Stimulated activated CD8-positive, alpha-beta memory T cell treated with anti-CD3 and anti-CD28 coated beads, Interleukin-7, amount 100 ng/mL, for 24 hours (primary cell): ENCODE measurements at places on chromosomes 3 and 15.

DNA sequence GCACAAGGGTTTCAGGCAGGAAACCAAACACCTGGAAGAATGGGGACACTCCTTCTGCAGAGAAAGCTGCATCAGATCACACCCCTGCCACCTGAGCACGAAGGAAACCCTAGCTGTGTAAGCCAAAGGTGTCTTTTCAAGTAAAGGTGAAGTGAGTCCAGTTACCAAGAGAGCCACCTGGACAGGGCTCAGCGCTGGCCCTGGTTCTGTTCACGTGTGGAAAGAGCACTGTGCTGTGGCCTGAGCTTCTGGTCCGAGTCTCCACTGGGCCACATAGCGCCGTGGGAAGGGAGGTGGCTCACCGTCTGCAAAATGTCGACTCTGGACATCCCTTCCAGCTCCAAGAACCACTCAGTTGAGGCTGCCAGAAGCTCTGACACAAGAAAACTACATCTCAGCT, 151.1 kb downstream of the ADAMTS17 start:
- DNase-seq = no peak

DNA sequence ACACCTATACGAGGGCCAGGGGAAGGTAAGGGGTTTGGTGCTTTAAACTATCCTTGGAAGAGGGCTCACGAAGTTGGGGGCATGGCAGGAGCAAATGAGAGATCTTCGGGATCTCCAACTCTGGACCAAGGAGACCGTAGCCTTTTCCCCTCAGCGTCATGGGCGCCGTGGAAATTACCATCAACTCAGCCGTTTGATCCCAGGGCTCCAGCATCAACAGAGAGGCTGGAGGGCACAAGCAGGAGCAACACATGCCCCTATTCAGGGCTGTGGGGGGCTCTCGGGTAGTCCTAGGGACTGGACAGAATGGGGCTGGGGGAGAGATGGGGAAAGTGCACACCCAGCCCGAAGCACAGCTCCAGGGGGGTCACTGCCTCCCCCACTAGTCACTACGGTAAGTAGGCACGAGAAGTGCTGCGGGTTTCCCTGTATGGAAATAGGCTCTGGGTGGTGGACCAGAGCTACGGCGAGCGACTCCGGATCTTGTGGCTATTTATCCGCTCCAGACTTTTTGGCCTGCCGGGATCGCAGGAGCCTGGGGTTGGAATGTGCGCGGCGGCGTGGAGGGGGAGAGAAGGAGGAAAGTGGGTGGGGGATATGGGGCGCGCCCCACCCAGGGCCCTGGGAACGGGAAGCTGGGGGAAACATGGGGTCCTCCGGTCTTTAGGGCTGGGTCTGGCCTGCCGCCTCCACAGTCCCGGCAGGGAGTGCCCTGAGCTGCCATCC, 539 bp upstream of the LAMB2 start:
- DNase-seq = no peak

- DNase-seq = no peak
These were observed 183.8 kb upstream of the THRB start for GRCh38 chr3:24678421-24678865.

DNA sequence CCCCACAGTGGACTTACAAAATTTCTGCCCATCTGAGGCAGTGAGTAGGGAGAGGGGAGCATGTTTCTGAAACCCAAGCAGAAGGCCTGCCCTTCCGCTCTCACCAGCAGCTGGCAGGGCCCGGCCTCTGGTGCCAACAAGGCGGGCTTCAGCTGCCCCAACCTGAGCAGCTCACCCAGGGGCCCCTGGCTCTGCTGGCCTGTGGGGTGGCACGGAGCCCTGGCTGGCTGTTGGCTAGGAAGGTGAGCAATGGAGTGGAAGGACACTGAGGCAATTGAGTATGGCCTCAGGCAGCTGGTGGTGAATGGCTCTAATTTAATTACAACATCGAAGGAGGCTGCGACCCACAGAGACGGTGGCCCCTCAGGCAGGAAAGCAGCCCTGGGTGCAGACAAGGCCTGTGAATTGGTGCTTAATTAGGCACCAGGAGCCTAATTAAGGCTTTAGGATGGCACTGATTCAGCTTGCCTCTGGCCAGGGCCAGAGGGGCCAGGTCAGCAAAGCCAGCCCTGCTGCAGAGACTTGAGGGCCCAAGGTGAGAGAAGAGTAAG, 60.9 kb downstream of the ST8SIA2 start:
- DNase-seq = no peak

- DNase-seq = no peak
These were observed 119.2 kb downstream of the CORO2B start for GRCh38 chr15:68697711-68698690.

DNA sequence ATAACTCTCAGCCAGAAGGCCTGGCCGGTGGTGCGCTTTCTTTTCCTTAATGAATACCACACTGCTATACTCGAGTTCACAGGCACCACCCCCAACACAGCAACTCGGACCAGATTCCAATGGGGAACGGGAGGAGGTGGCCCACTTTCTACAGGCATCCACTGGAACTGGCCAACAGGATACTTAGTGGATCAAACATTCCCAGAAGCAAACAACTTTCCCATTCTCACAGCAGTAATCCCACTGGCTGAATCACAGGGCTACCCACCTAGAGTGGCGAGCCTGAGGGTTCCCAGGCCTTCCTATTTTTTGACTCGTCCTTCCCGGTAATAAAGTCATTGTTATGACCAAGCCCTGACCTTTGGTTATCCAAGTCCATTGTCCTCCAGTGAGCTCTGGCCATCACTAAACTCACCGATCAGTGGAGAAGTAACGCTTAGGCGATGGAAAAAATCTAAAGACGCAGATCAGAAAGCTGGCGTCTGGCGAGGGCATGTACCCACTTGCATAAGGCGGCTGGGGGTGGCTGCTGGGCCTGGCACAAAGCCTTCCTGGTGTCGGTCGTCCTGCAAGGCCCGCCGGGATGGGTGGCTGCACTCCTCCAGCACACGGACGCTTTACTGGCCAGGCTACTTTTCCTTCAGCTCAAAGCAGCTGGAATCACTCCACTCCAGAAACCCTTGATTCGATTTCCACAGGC, 1.2 kb downstream of the EOGT start:
- DNase-seq = no peak

GRCh38 chr3:61674596-61674995, 113.2 kb downstream of the PTPRG start:
- DNase-seq = no peak

DNA sequence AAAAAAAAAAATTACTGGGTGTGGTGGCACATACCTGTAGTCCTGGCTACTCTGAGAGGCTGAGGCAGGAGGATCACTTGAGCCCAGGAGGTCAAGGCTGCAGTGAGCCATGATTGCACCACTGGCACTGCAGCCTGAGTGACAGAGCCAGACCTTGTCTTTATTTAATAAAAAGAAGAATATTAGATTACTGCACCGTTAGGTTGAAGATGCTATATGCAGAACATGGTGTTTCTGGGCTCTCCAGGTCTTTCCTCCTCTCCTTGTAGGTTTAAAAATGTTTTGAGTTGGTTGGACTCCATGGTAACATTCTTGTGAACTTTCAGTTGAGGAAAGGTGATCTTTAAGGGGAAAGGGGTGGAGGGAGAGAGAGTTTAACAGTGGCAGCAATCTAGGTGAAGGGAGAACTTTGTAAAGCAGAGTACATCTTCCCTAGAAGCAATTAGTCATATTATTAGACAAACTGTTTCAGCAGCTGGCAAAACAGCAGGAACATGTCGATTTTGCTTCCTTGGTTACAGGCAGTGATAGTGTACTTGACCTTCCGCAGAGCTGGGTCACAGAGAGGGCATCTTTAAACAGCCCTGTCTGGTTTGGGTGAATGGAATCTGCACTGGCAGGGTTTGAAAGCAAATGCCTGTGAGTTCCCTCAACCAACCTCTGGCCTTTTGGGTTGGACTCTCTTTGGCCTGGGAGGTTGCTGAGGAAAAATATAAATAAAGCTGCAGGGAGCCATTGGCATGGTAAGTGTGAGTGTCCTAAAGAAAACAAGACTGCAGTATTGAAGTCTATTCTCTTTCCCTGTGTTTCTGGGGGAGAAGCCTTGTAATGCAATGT, 42.8 kb downstream of the NR2C2 start:
- DNase-seq = no peak

GRCh38 chr15:38475361-38475760, 21.4 kb downstream of the FAM98B start:
- DNase-seq = no peak

DNA sequence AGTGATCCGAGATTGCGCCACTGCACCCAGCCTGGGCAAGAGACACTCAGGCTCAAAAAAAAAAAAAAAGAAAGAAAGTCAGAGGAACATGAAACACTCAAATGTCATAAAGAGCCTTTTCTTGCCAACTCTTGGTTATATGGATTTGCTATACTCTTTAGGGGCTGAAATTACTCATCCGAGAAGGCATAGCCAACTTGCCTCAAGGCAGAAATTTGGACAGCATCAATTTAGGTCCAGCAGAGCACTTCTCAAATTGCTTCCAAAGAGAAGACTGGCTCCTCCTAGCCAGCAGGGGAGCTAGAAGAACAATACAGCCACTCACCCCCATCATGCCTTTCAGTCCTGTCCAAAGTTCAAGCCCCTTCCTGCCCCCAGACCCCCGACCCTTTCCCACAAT, 43.8 kb downstream of the OSBPL10 start:
- no peak for DNase-seq

DNA sequence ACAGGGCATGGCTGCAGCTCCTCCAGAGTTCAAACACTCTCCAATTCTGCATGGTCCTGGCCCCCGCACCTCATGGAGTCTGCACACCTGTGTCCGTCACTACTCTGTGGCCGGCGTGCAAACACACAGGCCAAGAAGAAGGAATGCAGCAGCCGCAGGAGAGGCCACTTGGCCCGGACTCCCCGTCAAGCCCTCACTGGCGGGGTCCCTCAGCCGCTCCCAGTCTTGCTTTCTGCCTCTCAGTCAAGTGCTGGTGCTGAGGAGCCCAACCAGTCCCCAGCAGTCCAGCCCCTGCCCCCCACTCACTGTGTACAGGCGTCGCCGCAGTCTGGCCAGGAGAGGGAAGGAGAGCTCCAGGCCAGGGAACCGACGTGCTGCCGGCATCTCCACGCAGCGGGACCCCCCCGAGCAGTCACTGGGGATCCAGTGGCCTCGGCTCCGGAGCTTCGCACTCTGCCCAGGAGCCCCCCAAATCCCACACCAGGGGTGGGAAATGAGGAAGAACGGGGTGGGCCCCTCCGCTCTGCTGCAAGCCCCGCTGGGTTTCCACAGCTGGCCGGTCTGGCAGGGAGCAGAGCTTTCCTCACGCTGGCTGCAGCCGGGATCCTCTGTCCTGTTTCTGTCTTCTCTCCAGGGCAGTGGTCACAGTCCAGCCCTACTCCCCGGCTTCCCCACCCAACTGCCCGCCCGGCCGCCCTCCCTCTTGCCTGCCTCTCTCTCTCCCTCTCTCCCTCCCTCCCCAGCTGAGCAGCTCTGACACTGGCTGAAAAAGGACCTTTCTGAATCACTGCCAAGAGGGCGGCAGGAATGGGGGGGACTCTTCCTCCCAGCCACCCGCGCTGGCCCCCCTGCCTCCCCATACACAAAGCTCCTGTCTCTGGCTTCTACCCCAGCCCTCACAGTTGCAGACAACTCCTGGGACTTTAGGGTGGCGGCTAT, 16.0 kb downstream of the TNK2 start:
- no peak for DNase-seq

DNA sequence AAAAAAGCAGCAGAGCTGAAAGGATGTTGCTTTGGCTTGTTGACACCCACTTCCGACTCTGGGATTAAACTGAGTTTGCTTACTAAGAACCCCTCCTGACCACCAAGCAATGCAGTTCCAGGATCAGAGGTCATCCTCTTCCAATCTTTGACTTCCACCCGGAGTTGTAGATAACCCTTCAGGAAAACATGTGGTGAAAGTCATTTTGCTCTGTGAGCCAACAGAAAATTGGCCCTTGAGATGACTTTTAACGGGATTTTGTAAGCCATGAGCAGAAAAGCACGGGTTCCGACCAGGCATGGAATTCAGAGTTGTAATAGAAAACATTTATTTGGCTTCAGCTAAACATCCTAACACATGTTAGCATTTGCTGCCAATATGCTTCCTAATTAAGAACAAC, 171.6 kb upstream of the NR2F2 start:
- no peak for DNase-seq

DNA sequence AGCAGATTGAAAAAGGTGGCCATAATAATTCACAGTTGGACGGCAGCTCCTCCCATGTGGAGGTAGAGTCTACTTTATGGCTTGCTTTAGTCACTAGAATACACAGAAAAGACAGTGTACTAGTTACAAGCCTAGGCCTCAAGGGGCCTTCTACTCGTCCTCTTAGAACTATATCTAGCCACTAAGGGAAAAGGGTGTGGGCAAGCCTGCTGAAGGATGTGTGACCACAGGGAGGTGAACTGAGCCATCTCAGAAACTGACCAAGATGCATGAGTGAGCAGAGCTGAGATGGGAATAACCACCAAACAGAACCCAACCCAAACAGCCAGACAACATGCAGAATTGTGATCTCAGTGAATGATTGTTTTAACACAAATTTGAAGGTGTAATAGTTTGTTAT, 335.6 kb upstream of the LMCD1 start:
- DNase-seq = no peak
